Kidney glomerular epithelial cell (primary cell): ENCODE measurements at places on chromosomes 2 and 18.

- peak; percentile 33 for DNase-seq
Observed at GRCh38 chr2:26807788-26808460, 22.1 kb downstream of the CENPA start.

- no peak for DNase-seq
Observed at GRCh38 chr2:15306706-15307105, 254.4 kb downstream of the NBAS start.

- no peak for DNase-seq
Observed at GRCh38 chr2:119428488-119429224, 3.0 kb upstream of the TMEM37 start.

DNA sequence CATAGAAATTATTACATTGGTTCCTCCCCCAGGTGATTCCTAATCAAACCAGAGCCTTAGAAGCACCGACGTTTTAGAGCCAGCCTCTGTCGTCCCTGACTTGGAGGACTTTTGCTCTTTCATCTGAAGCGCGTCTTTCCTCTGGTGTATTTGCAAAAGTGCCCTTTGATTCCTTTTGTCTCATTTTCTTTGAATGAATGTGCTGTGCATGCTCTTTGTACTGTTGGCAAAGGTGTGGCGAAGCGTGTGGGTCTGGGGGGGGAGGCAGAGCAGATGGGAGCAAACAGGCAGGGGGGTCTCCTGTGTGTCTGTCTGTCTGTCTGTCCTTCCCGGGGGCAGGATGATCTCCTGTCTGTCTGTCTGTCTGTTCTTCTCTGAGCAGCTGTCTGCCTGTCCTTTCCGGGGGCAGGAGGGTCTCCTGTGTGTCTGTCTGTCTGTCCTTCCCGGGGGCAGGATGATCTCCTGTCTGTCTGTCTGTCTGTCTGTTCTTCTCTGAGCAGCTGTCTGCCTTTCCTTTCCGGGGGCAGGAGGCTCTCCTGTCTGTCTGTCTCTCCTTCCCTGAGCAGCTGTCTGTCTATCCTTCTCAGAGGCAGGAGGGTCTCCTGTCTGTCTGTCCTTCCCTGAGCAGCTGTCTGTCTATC is 205.5 kb upstream of the MYT1L start:
- DNase-seq: no peak

- no peak for DNase-seq
Observed at GRCh38 chr2:154591294-154591820, 107.1 kb upstream of the KCNJ3 start.

GRCh38 chr2:61898810-61899209 is 6.7 kb upstream of the COMMD1 start:
- DNase-seq: no peak

DNA sequence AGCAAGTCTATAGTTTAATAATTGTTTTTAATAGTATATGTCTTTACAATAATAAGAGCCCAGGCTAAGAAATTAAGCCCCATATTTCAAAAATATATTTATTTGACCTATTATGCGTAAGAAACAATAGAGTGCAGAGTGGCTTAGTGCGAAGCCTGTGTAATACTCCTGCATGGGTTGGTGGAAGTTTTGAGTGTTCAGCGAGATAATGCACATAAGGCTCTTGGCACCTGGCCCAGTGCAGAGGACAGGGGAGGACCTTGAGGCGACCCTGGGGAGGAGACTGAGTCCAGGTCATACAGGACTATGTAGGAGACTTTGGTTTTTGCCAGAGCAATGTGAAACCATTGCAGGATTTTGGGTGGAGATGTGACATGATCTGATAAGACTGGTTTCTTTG is 132.4 kb upstream of the ST6GAL2 start:
- no peak for DNase-seq

DNA sequence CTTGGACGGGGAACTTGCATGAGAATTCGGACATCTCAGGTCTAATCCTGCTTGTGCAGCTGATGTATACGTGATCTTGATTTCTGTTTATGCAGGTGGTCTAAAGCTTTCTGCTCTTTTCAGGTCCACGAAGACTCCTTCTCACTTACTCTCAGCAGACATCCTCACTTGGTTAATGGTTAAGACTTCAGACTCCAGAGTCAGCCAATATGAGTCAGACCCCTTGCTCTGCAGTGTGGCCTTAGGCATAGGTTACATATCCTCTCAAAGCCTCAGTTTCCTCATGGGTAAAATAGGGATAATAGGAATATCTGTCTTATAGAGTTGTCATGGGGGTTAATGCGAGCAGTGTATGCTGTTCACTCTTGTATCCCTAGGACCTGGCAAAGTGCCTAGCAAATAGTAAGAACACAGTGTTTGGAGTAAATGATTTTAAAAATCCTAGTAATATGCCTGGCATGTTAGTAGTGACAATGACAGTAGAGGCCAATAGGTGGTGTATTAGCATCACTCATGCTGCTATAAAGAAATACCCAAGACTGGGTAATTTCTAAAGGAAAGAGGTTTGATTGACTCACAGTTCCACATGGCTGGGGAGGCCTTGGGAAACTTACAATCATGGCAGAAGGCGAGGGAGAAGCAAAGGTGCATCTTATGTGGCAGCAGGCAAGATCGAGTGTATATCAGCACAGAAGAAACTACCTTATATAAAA is 42.3 kb downstream of the XRCC5 start:
- peak; percentile 12 for DNase-seq

- DNase-seq: no peak
Observed at GRCh38 chr2:47155091-47155876, at the start of gene STPG4. TSS of gene STPG4 (minus strand) at chr2:47155308. CDS start at chr2:47155251, 57 bp downstream.

- DNase-seq: peak; percentile 71
Observed at GRCh38 chr18:26487437-26487836, 60.9 kb downstream of the KCTD1 start.

DNA sequence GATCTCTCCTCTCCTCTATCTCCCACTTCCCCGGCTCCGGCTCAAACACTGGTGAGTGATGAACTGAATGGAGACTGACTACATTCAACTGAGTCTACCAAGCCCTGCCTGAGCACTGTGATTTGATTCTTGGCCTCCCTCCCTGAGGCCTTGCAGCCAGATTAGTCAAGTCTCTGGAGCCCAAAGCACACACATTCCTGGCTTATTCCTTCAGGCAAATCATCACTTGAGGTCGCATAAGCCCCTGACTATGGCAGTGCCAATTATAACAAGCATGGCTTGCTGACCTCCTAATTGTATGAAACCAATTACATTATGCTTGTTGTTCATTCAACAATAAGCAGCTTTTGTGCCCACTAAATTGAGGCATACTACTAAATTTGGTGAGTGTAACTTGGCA is 34.6 kb downstream of the EFEMP1 start:
- no peak for DNase-seq

GRCh38 chr2:119764832-119765231 is 5.1 kb downstream of the PTPN4 start:
- no peak for DNase-seq

DNA sequence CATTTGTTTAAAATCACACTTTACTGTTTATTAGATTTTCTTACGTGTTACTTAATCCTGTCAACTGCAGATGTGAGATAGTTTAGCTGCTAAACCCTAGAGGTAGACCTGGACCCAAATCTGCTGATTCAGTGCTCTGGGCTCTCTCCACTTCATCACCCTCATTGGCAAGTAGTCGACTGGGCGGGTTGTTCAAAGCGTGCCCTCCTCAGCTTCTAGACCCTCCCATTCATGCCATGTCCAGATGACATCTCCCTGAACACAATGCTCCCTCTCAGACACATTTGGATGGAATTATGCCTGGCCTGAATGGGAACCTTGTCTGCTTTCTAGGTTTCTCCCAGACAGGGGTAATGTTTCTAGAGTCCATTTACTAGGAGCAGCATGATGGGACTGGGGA is 43.7 kb downstream of the RPIA start:
- DNase-seq: no peak

GRCh38 chr2:25233916-25234605 is 65.7 kb upstream of the POMC start:
- no peak for DNase-seq
